Pancreas (tissue), 10 donors: ENCODE measurements at places on chromosomes 11 and 22.
A peak's percentile ranks its signal among the peaks of the same experiment; 100 is the strongest.

DNA sequence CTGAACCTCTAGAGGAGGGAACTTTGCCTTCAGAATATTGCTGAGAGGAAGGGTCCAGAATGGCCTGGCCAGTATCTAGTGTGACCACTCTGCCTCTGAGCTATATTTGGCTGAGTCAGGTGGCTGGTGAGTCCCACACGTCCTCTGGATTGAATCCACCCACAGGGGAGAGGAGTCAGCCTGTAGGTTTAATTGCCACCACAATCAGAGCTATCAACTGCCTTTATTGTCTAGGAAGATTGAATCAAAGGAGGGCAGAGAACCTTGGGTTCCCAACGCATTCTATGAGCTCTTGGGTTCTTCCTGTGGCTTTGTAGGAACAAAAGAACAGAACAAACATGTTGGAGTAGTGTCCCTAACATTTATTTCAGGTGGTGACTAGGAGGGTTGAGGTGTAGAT is 67.7 kb downstream of the ST3GAL4 start:
- no peak for DNase-seq

DNA sequence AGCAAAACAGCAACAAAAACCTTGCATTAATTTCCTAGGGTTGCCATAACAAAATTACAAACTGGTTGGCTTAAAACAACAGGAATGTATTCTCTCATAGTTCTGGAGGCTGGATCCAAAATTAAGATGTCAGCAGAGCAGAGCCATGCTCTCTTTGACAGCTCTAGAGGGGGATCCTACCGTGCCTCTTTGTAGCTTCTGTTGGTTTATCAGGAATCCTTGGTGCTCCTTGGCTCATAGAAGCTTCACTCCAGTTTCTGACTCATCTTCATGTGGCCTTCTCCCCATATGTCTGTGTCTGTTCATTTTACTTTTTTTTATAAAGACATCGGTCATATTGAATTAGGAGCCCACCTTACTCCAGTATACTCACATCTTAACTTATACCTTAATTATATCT is 90.5 kb upstream of the POU2AF2 start:
- DNase-seq, result no peak

- no peak for DNase-seq
Measured at GRCh38 chr22:47094861-47095330, 332.4 kb downstream of the TBC1D22A start.

DNA sequence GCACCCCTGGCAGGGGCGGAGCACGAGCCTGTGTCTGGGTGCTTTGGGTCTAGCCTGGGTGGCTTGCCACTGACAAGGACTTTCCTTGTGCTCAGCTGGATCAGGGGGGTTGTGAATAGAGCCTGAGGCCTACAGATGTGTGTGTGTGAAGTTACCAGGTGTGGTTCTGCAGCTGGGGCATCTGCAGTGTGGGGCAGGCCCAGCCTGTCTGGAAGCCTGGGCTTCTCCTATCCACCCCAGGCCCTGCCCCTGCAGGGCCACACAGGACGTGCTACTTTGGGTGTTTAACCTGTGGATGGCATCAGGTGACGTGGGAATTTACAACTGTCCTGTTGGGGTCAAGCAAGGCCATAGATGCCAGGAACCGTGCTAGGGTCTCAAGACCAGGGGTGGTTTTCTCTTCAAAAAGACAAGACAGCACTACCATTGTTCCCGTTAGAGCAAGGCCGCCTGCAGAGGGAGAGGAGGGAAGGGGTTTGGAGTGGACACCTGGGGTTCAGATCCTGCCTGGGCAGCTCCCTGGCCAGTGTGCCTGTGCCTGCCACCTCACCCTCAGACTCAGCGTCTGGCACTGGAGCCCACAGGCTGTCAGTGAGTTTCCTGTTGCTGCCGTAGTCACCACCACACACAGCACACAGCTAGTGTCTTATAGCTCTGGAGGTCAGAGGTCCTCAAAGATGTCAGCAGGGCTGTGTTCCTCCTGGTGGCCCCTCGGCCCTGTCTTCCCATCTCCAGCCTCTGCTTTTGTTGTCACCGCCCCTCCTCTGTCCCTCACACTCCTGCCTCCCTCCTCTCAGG is 31.6 kb downstream of the CTTN start:
- no peak for DNase-seq

DNA sequence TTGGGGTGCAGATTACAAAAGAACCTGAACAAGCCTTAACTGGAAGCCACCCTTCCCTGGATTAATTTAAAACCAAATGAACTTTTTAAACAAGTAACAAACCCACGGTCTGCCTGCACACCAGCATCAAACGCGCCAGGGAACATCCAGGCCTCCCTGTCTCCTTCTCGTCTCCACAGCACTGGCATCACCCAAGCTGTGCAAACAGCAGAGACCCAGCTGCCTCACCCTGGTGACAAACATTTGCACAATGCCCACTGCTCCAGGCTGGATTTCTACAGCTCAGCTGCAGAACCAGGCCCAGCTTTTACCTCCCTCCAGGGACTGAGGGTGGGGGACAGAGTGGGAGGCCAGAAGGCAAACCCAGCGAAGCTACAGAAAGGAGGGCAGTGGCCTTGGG is 7.0 kb downstream of the RPL3 start:
- DNase-seq, result no peak

- no peak for DNase-seq
Measured at GRCh38 chr11:57983191-57983590, 40.5 kb upstream of the OR9Q1 start.

DNA sequence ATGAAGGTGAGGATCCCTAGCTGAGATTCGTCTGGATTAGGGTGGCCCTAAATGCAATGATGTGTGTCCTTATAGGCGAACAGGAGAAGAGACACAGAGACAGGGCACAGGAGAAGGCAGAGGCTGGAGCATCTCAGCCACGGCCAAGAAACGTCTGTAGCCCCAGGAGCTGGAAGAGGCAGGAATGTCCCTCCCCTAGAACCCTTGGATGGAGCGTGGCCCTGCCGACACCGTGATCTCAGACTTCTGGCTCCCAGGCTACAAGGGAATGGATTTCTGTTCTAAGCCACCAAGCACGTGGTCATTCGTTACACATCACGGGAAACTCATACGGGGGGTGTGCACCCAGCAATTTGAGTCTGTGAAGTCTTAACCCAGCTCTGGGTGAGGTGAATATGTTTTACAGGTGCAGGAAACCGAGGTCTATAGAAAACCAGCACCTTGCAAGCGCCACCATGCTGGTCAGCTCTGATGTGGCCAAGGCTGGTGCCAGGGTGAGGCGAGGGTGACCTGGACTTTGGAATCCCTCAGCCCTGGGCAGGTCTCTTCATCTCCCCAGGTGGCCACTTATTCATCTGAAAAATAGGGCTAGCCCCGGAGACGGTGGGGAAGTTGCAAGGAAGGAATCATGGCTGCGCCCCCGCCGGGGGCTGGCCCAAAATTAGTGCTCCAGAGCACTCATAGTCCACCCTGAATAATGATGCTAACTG is 89.5 kb upstream of the FGF3 start:
- peak; percentile 16 for DNase-seq

DNA sequence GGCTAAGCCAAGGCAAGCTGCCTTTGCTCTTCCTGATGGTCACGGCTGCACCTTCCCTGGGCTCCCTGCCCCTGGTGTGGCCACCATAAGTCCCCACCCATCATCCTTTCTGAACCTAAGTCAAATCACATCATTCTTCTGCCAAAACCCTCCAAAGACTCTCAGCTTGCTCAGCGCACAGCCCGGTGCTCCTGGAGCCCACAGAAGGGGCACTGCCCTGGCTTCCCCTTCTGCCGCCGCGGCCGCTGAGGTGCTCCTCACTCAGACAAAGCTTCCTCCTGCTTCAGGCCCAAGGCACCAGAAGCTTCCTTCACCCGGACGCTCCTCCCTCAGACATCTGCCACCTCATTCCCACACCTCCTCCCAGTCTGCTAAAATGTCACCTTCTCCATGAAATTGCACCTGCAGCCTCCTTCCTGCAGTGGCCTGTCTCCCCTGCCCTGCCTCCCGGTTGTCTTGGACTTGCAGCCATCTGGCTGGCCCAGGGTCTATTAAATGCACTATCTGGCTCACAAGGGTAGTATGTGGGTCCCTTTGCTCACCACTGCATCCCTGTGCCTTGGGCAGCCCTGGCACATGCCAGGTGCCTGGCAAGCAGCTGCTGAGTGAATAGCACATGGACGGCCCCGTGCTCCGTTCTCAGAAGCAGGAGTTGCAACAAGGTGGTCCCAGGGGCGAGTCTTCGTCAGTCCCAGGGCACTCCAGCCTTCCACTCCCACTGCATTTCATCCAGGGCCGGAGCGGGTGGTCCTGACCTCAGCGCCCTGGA is 108.2 kb downstream of the WNT7B start:
- DNase-seq, result no peak

GRCh38 chr11:13260963-13261588 is 16.5 kb upstream of the BMAL1 start:
- no peak for DNase-seq

- peak; percentile 82 for DNase-seq
Measured at GRCh38 chr22:50531546-50531961, 1.7 kb upstream of the TYMP start.

GRCh38 chr11:29300420-29300819 is 716.4 kb downstream of the KCNA4 start:
- no peak for DNase-seq

- no peak for DNase-seq
Measured at GRCh38 chr11:69665669-69666068, 9.5 kb downstream of the LTO1 start.

- DNase-seq, result peak; percentile 53
Measured at GRCh38 chr22:45317551-45318167, 7.9 kb downstream of the FAM118A start.

- DNase-seq, result no peak
Measured at GRCh38 chr11:93744669-93745004, 3.2 kb downstream of the C11orf54 start.

DNA sequence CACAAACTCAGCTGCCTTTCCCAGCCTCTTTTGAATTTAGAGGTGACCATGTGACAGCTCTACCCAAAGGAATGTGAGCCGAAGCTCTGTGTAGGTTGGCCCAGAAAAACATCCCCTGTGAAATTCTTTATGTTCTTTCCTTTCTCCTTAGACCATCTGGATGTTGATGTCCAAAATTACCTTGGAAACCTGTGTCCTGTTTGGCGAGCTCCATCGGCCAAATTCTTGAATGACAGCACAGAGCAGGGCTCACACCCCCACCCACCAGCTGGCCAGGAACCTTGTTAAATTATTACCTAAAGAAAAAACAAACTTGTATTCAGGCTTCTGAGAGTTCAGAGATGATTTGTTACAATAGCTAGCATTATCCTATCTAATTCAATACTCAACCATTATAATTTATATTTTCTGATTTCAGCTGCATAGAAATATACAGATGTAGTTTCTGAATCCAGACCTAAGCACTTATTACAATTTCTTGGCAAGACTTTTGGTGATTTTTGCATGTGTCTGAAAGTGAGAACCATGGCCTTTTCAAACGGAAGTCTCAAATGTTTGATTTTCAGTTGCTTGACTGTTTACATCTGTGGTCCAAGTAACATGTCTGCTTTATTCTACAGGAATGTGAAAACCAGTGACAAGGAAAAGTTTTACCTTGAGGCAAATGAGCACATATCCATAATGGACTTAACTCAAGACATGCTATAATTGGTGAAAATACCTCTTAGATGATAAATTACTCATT is 554.2 kb downstream of the NTM start:
- peak; percentile 57 for DNase-seq

- no peak for DNase-seq
Measured at GRCh38 chr11:117127171-117127901, 16.8 kb upstream of the PAFAH1B2 start.

DNA sequence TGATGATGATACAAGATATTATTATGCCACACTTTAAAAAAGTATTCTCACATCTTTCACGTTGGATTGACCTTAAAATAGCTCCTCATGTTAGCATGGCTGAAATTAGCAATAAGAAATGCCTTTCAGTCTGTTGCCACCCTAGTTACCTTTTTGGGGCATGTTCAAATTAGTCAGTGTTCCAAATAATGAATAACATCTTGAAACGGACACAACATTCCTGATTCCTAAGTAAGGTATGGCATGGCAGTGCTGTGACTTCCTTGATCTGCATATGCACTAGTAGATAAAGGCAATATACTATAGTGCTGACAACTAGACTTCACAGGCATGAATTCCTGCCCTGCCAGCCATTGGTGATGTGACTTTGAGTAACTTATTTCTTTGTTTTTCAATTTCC is 914.5 kb downstream of the METTL15 start:
- DNase-seq, result no peak

GRCh38 chr22:20211997-20212753 is 55.9 kb downstream of the RTN4R start:
- DNase-seq, result peak; percentile 84

DNA sequence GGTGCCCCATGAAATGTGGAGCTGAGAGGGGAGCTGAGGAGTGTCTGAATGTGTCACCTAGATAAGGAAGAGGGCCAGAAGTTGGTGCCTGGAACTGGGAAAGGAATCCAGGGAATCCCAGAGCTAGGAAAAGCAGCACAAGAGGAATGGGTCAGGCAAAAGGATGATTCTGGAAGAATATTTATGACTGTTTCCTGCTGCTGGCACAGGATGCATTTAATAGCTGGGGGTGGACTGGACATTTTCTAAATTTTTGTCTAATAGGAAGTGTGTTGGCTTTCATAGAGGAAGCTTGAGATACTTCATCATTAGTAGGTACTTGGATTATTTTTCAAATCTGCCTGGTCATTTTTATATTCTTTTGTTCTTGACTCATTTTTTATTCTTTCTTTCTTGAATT is 17.4 kb upstream of the MRGPRX2 start:
- no peak for DNase-seq

- no peak for DNase-seq
Measured at GRCh38 chr22:36875741-36876140, 14.9 kb downstream of the NCF4 start.

GRCh38 chr11:35277827-35278226 is 138.9 kb downstream of the CD44 start:
- no peak for DNase-seq

DNA sequence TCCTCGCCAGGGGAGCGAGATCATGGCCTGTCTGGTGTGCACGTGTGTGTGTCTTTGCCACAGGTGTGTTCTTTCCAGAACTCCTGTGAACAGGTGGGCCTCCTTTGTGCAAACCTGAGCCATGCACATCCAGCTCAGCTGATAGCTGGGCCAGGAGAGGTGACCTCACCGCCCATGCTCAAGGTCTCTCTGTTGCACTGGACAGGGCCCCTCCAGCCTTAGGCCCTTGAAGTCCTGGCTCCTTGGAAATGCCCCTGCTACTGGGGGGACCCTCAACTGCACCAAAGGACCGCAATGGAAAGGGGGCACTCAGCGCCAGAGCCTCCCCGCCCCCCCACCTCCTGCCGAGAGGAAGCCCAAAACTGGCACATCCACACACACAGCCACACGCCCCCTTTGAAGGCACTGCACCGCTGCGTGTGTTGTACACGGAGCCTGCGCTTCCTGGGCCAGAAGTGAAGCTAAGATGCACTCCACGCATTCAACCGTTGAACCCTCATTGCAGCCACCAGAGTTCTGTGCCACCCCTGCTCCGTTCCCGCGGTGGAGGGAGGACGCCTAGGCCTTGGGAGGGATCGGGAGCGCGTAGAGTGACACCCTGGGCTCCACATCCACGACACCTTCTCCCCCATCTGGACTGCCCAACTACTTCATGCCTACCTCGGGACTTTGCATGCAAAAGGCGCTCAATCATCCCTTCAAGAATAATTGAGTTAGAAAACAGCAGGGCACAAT is 16.4 kb upstream of the IL2RB start:
- DNase-seq, result no peak

- DNase-seq, result no peak
Measured at GRCh38 chr11:35111161-35112055, 27.6 kb upstream of the CD44 start.
